GM04503 (cell line): ENCODE measurements at places on chromosomes 6 and 20.

GRCh38 chr20:44008806-44009678 lies 94.4 kb downstream of the TOX2 start:
- DNase-seq: no peak

DNA sequence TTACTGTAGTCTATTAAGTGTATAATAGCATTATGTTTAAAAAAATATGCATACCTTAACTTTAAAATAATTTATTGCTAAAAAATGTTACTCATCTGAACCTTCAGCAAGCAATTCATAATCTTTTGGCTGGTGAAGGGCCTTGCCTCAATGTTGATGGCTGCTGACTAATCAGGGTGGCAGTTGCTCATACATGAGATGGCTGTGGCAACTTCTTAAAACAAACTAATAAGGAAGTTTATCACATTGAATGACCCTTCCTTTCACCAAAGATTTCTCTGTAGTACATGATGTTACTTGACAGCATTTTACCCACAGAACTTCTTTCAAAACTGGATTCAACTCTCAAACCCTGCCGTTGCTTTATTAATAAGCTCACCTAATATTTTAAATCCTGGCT lies 84.0 kb downstream of the TASP1 start:
- no peak for DNase-seq

DNA sequence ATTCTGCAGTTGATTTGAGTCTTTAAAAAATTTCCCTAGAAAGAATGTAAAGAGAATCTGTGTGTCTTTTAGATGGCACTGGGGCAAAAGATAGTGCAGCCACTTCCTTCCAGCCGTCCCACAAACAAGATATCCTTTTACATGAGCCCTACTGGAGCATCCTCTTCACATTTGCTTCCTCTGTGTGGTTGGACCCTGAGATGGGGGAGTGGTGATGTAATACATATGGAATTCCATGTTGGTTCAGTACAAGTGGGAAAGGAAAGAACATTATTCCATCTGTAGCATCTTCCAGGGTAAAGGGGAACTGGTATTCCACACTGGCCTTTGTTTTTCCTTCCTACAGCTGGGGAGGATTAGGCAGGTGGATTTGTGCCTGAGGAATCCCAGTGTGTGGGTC lies 78.9 kb upstream of the ISM1 start:
- DNase-seq: no peak

GRCh38 chr6:166650824-166651807 lies 24.1 kb upstream of the RPS6KA2 start:
- DNase-seq: no peak

DNA sequence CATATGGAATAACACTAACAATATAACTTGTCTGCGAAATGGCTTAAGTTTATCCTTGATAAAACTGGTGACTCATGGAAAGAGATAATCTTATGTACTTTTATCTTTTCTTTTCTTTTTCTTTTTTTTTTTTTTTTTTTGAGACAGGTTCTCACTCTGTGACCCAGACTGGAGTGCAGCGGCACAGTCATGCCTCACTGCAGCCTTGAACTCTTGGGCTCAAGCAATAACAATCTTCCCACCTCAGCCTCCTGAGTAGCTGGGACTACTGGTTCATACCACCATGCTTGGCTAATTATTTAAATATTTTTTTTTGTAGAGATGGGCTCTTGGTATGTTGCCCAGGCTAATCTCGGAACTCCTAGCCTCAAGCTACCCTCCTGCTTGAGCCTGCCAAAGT lies 68.1 kb upstream of the SCGN start:
- no peak for DNase-seq
